ENCODE measurements at places on chromosomes 6 and 20.

- ATAC-seq: peak; percentile 91
Measured at GRCh38 chr6:90411292-90411781, 114.7 kb upstream of the BACH2 start.

GRCh38 chr6:17494919-17495318 is 101.5 kb downstream of the CAP2 start:
- ATAC-seq: no peak

- no peak for ATAC-seq
Measured at GRCh38 chr20:58567437-58567836, 52.2 kb upstream of the APCDD1L start.

- no peak for ATAC-seq
Measured at GRCh38 chr20:38199501-38200390, 34.7 kb upstream of the TGM2 start.

DNA sequence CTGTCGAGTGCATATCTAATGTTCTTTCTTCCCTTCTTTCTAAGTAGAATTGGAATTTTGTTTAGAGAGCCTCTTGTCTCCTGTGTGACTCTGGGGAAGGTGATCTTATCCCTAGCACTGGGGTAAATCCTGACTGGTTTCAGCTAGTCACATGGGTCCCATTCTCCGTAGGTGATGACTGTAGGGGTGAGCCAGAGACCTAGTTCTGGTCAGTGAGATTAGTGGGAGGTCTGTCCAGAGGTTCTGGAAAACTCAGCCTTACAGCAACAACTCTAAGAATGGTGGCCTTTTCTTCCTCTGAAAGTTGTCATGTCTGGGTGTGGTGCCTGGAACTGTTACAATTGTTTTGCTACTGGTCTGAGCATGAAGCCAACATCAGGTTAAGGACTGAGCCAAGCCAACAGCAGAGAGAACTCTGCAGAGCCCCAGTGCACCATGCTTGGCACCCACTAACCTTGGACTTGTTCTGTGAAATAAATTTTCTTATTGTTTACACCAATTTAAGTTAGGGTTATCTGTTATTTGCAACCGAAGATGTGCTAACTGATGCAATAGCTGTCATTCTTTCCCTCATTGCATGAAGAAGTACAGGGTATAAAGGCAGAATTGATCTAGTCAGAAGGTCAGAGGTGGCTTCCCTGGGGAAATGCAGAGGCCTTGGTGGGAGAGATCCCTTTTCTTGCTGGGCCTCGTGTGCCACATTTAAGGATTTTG is 56.8 kb upstream of the TULP4 start:
- ATAC-seq: no peak

DNA sequence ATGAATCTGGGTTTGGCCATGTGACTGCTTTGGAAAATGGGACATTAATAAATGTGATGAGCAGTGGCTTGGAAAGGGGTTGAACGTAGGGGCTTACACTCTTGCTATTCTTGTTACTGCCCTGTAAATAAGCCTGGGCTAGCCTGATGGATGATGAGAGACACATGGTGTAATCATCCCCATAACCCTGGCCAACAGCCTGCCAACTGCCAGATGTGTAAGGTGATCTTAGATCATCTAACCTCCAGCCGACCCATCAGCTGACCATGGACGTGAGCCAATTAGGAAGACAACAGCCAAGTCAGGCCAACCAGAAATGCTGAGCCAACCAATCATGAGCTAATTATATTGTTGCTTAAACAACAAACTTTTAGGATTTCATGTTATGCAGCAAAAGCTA is 25.2 kb downstream of the FBXO30 start:
- ATAC-seq: no peak

- no peak for ATAC-seq
Measured at GRCh38 chr6:144690666-144691065, 405.5 kb downstream of the UTRN start.
